Camera-type eye (tissue), 1 donor: ENCODE measurements at places on chromosomes 2 and 18. TPM values are rescaled to one million over a fixed set of nuclear protein-coding genes. Genes with fewer than 3 reads are reported as not detected.

KCTD18 gene
- total RNA-seq: 15.1 TPM

GPR155 gene
- total RNA-seq: 7.9 TPM

COLEC11 gene
- total RNA-seq: 2.7 TPM

CROCC2 gene
- total RNA-seq: 0.16 TPM

GALR1 gene
- 0.16 TPM for total RNA-seq

LYPD6 gene
- total RNA-seq: 18.4 TPM

DUSP19 gene
- total RNA-seq: 9.3 TPM

TXNL4A gene
- 26.2 TPM for total RNA-seq

MSGN1 gene
- total RNA-seq: not detected

SLC9A4 gene
- 0.55 TPM for total RNA-seq

TUBA4A gene
- 20.5 TPM for total RNA-seq

RND3 gene
- total RNA-seq: 82.1 TPM

UGT1A5 gene
- total RNA-seq: 0.16 TPM

EGR4 gene
- total RNA-seq: not detected

SERPINB13 gene
- total RNA-seq: 0.33 TPM

CTIF gene
- 44.0 TPM for total RNA-seq

ATG9A gene
- total RNA-seq: 46.7 TPM

CDH19 gene
- 9.6 TPM for total RNA-seq

HOXD11 gene
- total RNA-seq: not detected

PLEK gene
- 7.2 TPM for total RNA-seq

POTEI gene
- total RNA-seq: 0.22 TPM
